ENCODE measurements at places on chromosomes 7 and 10.
A peak's percentile ranks its signal among the peaks of the same experiment; 100 is the strongest.

DNA sequence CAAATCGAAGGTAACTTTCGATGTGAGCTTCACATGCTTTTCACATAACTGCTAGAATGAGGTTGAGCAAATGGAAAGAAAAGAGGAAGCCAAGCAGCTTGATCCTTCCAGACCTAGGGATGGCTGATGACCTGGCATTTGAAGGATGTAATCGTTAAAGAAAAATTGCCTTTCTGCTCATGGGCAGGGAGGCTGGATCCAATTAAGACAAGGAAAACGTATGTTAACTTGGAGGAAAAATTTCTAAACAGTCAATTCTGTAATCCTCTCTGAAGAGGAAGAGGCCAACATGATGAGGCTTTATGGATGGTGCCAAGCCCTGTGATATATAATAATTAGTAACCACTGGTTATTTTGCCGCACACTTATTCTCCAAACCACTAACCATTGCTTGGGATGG lies 12.5 kb downstream of the GRK5 start:
- DNase-seq = no peak

DNA sequence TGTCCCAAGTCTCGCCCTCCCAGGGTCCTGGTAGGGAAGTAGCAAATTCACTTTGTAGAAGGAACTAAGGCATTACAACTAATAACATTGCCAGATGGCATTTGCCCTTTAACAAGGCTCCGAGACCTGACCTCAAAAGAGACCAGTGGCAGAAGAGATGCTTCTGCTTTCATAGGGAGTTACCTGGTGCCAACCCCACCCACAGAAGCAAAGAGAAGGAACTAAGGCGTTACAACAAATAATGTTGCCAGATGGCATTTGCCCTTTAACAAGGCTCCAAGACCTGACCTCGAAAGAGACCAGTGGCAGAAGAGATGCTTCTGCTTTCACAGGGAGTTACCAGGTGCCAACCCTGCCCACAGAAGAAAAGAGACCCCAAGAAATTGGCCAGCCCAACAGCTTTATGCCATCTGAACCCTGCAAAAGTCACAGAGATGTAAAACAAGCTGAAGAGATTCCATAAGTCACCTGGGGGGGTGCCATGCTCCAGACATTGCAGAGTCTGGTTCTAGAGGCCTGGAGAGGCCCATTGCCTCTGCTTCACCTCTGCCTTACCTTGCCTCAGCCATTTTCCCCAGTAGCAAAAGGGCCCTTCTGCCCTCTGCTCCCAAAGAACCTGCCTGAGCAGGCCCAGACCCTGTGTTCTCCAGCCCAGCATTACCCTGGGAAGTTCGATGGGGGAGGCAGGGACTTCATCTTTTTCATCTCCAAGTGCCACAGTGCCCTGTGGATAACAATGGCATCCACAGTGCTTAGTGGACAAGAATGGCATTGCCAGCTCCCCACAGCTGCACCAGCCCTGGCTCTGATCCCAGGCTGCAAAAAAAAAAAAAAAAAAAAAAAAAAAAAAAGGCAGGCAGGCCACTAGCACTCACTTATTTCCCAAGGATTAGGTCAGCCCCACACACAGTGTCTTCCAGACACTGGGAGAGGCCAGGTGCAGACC lies 179.5 kb upstream of the PLXNA4 start:
- DNase-seq = no peak

DNA sequence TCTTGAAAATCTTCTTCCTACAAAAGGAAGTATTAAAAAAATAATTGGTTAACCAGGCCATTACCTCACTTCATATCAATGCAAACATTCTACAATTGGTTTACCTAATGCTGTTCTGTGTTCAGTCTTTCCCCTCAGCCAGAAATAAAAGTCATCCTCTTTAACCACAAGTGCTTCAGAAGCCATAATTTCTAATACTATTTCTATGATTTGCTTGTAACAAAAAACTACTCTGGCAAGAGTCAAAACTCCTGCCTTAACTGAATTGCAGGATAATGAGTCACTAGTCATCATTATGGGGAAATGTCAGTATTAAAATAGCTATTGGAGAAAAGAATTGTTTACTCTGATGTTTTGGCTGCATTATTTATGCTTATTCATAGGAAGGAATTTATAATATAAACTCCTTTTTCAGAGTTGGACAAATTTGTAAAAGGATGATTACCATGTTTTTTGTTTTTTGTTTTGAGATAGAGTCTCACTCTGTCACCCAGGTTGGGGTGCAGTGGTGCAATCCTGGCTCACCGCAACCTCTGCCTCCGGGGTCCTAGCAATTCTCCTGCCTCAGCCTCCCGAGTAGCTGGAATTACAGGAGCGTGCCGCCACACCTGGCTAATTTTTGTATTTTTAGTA lies 55.5 kb upstream of the ODAD2 start:
- no peak for DNase-seq

- DNase-seq = no peak
Measured at GRCh38 chr7:34657632-34658268, at the start of gene NPSR1. NPSR1 (plus strand) TSS chr7:34658218; CDS start chr7:34658413, 195 bp downstream.

GRCh38 chr10:13990392-13990805 lies 340.3 kb downstream of the FRMD4A start:
- DNase-seq = no peak

GRCh38 chr10:60535427-60535826 lies 145.8 kb upstream of the ANK3 start:
- DNase-seq = no peak

DNA sequence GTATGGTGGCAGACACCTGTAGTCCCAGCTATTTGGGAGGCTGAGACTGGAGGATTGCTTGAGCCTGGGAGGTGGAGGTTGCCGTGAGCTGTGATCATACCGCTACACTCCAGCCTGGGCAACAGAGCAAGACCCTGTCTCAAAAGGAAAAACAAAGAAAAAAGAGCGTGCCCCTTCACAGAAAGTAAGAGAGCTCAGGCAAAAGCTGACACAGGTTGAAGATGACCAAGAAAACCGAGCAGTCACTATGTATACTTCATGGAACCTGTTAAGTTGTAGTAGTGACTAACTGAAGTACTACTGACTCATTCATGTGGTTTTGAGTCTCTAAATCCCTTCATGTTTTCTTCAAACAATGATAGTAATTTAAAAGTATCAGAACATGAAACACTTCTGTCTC lies 1.2 kb upstream of the PRRT4 start:
- DNase-seq = no peak

DNA sequence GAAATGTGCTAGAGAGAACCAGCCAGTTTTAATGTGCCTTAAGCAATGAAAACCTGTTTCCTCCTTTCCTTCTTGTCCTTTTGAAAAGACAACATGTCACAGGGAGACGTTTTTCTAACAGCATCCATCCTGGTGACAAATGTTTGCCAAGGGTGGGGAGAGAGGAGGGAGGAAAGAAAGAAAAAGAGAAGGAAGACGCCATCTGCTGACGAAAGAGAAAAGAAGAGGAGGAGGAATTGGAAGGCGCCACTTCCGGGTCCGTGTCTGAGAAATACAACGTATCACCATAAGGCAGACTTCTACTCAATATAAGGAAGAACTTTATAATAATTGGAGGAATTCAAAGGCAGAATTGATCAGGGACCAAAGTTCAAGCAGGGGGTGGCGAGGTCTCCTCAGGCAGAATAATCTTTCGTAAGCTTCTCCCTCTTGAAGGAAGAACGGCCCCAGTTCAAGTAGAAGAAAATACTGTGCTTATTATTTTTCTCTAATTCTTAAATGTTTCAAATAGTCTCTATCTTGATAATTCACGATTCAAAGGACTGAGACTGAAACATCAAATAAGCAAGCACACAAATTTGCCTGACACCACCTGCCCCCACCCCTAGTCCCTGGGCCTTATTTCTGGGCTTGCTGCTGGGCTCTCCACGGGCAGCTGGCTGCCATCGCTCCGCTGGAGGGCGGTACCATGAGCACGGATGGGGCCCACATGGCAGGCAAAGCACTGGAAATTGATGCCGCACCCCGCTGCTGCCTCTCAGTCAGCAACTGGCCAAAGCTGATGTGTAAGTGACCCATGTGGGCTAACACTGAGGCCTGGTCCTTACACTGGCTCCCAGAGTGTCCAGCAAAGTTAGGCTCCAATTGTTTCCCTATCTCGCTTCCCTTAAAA lies 273.7 kb upstream of the KLF14 start:
- DNase-seq = peak; percentile 6

DNA sequence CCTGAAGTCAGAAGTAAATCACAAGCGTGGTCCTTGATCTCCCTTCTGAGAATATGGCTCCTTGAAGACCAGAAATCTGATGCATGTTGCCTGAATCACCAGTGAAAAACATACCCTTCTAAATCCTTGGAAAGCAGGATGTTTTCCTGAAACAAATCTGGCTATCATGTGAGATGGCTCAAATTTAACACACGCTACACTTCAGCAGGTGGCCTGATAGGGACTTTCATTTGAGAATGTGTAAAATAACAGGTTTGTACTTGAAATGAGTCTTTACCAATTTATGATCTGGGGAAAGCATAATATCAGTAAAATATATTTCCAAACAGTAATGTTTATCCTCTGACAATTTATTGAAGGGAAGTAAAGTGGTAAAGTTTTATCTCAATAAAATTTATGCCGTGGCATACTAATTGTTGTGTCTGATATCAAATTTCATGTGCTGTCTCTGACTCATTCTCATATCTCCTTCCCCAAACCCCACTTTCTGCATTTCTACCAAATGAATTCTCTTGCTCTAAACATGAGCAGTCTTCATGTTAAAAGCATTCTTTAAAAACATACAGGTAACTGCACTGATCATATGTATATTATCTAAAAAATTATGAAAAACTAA lies 17.4 kb downstream of the CYP3A4 start:
- DNase-seq = no peak

DNA sequence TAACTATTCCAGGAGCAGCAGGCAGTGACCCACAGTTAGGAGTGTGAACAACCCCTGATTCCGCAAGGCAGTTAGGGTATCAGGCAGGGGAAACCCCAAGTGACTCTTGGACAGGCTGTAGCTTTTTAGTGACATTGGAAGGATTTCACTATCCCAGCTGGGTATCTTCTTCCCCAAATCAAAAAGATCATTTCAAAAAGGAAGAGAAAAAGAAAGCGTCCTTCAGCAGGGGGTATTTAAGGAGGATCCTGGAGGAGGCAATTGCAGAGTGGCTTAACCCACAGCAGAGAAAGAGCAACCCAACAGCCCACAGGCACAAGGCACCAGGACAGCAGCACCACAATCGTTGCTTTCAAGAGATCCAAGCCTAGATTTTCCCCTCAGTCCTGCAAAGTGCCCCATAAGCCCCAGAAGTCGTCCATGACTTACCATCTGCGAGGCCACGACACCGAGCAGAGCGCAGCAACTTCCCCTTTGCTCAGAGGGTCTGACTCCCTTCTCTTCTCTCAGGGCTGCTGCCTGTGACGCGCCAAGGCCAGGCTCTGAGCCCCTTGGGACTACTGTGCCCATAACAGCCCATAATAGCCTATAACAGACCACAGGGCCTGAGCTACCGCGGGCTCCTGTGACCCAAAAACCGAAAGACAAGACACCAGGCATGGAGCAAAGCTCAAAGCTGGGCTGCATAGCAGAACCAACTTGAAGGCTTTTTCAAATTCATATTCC lies 19.8 kb downstream of the PIK3AP1 start:
- DNase-seq = no peak

- no peak for DNase-seq
Measured at GRCh38 chr7:5429253-5429856, 5.7 kb upstream of the TNRC18 start.

- no peak for DNase-seq
Measured at GRCh38 chr7:98097042-98097645, 9.5 kb upstream of the LMTK2 start.

DNA sequence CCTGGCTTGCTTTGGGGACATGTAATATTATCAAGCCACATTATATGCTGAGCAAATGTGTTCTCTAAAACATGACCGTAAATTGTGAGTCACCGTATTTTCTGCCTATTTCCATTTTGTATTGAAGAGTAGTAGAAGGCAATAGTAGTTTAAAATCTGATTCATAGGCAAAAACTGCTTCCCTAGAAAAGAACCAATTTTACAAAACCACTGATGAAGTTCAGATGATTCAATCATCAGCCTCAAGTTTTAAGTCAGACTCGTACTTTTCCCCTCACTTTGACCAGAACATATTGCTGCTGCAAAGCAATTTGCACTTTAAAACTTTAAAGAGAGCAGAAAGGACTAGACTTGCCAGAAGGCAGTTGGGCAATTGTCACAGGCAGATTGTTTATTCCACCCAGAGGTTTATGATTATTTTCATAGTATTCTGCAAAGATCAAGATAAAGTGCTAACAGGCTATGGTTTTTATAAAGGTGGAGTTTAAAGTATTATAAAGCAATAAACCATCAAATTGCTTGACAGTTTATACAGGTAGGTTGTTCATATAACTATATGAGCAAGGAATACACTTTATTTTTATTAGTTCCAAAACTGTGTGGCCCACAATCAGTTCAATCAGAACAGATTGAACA lies 168.2 kb downstream of the ETV1 start:
- DNase-seq = no peak

DNA sequence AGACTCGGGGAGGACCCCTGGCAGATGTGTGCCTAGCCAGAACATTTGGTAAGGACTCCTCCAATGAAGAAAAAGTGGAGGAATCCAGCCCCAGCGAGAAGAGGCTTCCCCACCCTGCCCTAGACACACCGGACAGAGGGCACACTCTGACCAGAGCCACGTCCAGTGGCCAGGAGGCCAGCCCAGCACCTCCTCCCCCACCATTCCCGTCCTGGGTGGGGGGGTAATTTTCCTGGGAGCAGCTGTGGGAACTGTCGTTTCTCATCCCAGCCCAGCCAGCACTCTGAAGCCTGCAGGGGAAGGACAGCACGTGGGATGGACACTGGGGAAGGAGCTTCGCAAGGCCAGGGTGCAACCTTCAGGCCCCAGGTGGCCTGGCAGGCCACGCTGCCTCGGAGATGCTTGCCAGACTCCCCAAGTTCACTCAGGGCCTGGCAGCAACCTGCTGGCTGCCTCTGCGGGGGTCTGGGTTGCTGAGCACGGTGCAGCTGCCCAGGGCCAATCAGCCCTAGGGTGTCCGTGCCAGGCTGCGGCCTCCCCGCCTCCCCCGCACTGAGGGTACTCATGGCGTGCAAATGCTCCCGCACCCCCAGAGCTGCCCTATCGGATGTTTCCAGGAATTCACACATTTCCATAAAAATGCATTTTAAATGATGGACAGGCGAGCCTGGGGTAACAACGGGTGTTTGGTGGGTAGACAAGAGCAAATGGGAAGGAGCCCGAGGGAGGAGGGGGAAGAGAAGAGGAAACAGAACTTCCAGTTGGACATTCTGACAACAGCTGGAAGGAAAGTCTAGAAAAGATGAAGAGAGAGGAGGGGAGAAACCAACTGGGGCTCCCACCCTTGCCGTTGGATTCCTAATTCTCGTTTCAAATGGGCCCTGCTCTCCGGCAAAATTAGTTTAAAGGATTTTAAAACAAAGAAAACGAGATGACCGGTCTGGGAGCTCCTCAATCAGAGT lies 1.9 kb upstream of the EN2 start:
- DNase-seq = no peak

GRCh38 chr10:73898730-73899410 lies 12.1 kb upstream of the PLAU start:
- DNase-seq = no peak

- no peak for DNase-seq
Measured at GRCh38 chr10:74419958-74420375, 268.9 kb downstream of the ADK start.

Data from NCI-H345 (cell line).